ENCODE measurements at places on chromosomes 4 and X.

DNA sequence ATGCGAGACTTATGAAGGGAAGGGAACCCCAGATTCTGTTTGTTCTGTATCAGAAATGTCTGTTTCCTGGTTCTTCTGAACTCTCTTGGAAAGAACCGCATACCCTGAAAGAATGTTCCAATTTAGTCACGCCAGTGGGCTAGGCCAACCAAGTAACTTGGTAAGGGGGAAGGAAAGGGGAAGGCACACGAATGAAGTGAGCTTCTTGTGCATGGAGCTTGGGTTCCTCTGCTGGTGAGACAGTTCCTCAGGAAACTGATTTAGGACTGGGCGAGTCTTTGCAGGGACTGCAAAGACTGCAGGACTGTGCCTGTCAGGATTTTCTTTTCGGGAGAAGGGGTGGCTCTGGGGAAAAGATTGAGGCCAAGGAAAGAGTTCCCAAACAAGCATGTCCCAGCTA is 35.6 kb downstream of the FRMPD3 start:
- DNase-seq = no peak

GRCh38 chrX:140431521-140431920 is 73.3 kb downstream of the SOX3 start:
- peak; percentile 33 for DNase-seq

- DNase-seq = no peak
These were observed 23.8 kb upstream of the CYP4V2 start for GRCh38 chr4:186167605-186168004.

- DNase-seq = no peak
These were observed 703.0 kb downstream of the ARAP2 start for GRCh38 chr4:35541146-35541887.

All from GM23248 (cell line).